ENCODE measurements at places on chromosomes 1 and 21.

DNA sequence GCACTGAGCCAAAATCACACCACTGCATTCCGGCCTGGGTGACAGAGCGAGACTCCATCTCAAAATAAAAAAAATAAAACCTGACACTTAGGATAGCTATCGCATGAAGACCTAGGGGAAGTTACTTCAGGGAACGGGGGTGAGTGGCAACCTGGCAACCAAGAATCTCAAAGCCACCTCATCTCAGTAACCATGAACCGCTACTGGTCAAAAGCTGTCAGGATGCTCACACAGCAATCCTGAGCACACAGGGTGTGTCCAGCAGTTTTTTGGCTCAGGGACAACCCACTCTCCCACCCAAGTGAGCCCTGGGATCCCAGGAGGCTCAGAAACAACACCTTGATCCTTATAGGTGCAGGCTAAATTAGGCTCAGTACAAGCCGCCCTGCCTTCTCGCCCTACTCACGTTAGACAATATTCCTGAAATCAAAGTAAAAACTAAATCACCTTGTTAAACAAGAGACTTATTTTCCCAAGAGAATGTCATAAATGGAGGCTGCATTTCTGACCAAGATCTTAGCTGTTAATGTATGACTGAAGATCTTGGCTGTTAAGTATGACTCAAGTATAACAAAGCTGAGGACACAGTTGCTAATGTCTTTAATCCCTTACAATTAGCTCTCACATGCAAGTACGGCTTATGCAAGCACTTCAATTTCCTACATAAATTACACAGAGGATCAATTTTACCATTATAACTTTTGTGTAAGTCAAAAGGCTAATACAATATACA lies 48.3 kb upstream of the NADK start:
- no peak for DNase-seq

DNA sequence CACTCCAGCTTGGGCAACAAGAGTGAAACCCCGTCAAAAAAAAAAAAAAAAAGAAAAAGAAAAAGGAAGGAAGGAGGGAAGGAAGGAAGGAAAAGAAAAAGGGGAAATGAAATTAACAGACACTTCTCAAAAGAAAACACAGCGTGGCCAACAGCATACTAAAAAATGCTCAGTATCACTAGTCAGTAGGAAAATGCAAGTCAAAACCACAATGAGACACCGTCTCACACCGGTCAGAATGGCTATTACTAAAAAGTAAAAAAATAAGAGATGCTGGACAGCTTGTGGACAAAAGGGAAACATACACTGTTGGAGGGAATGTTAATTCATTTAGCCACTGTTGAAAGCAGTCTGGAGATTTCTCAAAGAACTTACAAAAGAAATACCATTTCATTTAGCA lies 369.5 kb upstream of the BRINP3 start:
- no peak for DNase-seq

- no peak for DNase-seq
These were observed 21.3 kb downstream of the SCAF4 start for GRCh38 chr21:31710586-31710985.

DNA sequence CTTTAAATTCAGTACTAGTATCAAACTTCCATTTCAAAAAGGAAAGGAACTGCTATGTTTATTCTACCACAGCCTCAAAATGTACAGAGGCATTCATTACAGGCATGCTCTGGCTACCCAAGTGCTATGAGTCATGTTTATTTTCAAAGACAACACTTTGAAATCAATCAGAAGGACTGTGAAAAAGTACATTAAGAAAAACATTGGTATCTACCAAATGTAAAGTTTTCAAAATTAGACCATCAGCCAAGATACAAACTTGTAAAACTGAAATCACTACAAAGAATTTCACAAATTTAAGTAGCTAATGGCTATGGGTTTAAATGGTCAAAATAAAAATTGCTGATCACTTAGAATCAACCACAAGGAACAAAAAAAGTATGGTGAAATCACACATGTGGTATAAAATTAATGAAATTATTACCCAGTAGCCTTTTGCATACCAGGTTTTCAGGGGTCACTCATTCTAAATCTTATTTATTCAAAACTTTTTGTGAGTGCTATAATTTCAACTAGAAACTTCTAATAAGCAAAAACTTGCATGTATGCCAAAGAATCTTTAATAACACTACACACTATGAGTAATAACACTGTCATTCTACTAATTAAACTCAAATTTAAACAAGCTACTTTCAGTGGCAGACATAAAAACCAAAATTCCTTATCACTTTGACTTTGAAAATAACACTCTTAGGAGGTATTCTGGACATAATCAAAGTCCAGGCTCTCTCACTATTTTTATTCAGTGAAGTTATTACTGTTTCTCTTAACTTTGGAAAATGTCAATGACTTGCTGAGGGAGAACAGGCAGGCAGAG lies 49.2 kb downstream of the ENAH start:
- DNase-seq, result no peak

GRCh38 chr1:31593136-31593665 lies 16.9 kb downstream of the TINAGL1 start:
- no peak for DNase-seq

GRCh38 chr21:38341546-38342012 lies 84.8 kb downstream of the KCNJ15 start:
- no peak for DNase-seq

DNA sequence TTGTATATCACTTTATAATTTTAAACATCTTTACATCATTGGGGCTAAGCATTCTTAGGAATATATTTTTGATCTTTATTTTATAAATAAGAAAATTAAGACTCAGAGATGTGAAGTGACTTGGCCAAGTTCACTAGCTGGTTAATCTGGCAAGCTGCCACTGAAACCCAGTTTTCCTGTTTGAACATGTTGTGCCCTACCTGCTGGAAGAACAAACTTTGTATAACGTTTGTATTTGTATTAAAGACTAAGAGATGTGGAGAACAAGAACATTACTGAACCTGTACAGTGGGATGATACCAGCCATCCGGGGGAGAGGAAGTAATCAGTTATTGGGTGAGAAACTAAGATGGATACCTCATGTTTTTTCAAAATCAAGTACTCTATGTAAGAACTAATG lies 77.2 kb upstream of the SIPA1L2 start:
- DNase-seq, result no peak

DNA sequence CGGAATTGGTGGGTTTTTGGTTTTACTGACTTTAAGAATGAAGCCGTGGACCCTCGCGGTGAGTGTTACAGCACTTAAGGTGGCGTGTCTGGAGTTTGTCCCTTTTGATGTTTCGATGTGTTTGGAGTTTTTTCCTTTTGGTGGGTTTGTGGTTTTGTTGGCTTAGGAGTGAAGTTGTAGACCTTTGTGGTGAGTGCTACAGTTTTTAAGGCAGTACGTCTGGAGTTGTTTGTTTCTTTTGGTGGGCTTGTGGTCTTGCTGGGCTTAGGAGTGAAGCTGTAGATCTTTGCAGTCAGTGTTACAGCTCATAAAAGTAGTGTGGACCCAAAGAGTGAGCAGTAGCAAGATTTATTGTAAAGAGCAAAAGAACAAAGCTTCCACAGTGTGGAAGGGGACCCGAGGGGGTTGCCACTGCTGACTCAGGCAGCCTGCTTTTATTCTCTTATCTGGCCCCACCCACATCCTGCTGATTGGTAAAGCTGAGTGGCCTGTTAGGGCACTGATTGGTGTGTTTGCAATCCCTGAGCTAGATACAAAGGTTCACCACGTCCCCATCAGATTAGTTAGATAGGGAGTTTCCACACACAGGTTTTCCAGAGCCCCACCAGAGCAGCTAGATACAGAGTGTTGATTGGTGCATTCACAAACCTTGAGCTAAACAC lies 20.9 kb downstream of the HENMT1 start:
- no peak for DNase-seq

DNA sequence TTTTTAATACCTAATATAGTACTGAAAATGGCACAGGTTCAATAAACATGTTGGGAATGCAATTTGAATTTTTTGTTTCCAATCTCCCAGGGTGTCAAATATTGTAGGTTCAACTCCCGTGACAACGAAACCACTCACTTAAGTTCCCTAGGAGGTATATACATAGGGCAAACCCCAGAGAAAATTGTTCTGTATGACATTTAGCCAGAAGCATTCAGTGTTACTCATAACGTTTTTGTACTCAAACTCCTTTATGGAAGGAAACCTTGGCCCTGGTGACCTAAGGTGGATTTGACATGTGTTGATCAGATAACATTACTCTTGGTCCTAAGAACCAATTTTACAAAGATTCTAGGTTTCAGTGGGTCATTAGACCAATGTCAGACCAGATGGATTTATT lies 110.6 kb downstream of the USP25 start:
- DNase-seq, result no peak

DNA sequence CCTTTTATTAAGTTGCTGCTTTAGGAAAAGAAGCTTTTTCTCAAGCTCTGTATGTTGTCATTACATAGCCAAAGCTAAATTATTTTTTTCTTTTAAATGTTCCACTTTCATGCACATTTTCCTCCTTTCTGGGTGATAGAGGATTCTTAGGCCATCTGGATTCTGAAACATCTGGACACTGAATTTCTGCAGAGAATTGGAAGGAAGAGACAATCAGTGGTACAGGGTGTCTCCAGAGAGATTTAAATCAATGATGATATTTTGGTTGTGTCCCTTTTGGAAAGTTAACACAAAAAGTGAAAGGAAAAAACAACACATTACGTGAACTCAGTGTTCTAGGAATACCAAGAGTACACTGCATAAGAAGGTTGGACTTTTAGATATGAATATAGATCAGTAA lies 211.4 kb upstream of the PKN2 start:
- DNase-seq, result no peak

GRCh38 chr1:28359592-28360239 lies 9.8 kb upstream of the PHACTR4 start:
- DNase-seq, result peak; percentile 27

DNA sequence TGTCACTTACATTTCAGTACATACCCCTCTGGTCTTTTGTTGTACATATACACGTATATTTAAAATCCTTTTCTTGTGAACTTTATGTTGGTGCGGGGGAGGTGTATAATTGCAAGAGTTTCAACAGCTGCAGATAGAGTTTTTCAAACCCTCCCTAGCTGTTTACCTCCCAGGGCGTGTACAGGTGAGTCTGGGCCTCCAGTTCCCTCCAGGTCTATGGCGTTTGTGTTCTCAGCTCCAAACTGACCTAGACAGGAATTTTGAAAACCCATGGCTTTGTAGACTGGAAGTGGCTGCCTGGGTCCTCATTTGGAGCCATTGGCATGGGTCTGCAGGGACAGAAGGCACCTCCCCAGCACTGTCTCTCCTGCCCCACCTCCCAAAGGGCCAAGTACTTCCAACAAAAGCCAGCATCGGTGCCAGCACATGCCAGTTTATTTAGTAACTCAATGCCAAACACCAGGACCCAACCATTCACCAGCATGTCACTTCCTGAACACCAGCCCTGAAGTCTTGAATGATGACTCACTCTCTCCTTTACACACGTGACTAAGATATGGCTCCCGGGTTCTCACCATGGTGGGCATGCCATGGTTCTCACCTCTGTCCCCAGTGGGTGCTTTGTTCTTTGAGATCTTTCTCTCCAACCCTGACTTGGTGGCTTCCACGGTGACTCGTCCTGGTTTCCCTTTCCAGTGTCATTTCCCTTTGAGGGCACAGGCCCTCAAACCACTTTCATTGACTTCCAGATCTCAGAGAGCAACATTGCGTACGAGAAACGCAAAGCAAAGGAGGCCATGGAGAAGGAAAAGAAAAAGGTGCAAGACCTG lies 57.3 kb upstream of the EFHD2 start:
- DNase-seq, result peak; percentile 24

DNA sequence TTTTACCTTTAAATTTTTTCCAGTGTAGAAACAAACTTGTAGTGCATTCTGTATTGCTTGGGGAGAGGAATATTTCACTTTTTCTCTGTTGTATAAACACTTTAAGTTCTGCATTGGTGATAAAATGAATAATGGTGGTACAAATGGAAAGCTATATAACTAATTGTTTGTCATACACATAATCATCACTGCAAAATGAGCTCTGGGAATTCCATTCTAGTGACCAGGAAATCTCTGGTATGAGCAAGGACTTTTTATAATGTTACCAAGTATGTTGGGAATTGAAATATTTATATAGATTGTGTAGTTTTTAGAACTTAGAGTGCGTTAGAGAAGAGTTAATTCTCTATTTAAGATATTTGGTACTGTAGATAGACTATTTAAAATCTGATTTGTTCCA lies 5.0 kb upstream of the FMN2 start:
- no peak for DNase-seq

Measured in ELF-1 (cell line).